Lower lobe of right lung (tissue), 2 donors: ENCODE measurements at places on chromosomes 16 and 17.

DNA sequence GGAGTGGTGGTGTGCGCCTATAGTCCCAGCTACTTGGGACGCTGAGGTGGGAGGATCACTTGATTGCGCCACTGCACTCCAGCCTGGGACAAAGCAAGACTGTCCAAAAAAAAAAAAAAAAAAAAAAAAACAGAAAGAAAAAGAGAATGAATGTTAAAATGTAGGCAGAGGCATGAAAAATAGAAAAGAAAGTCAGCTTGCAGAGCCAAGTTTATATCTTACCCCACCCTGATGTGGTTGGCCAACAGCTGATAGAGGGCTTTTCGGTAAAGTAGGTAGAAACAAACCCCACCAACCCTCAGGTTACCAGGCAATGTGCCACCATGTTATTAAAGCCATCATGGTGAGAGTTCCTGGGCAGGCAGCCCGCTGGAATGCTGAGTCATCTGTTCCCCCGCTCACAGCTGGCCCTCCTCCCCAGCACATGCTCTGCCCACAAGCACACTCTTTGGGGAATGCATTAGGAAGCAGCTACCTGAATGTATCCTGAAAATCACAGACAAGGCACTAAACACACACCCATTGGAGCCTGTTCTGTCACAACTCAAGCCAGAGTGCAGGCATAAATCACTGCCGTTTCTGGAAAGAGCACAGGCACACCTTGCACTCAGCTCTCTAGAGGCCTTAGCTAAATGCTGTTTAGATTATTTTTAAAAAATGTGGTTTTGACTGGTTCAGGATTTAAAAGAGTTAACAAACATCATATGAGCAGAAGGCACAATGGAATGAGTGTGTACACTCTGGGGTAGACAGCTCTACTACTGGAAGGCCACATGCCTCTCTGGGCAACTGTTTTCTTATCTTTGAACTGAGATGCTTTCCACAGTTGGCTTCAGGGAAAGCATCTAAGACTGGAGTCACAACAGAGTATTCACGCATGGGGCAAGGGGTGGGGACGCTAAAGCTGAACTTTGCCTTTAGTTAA lies 128.5 kb downstream of the PARN start:
- peak overlapping the region; percentile 43 for H3K27ac ChIP-seq
- H3K4me3 ChIP-seq, result no peak overlapping the region
- peaks cover 20% of the 10 kb centered on the region for H3K4me1 ChIP-seq
- H3K27me3 ChIP-seq, result no peaks in the 10 kb centered on the region
- peak; percentile 83 for DNase-seq

- H3K4me1 ChIP-seq, result peaks cover 19% of the 10 kb centered on the region
- peak overlapping the region; percentile 44 for H3K4me3 ChIP-seq
- DNase-seq, result no peak
- H3K36me3 ChIP-seq, result peaks cover 64% of the 10 kb centered on the region
- H3K27ac ChIP-seq, result peak overlapping the region; percentile 80
These were observed 387 bp downstream of the MRPL28 start for GRCh38 chr16:369866-370436.

- H3K4me1 ChIP-seq, result peaks cover 10% of the 10 kb centered on the region
- peak; percentile 76 for DNase-seq
- H3K36me3 ChIP-seq, result no peaks in the 10 kb centered on the region
- no peaks in the 10 kb centered on the region for H3K27me3 ChIP-seq
These were observed 23.9 kb upstream of the WSB1 start for GRCh38 chr17:27269974-27270373.

GRCh38 chr17:30807896-30808295 lies 16.6 kb downstream of the CRLF3 start:
- H3K27ac ChIP-seq, result no peak overlapping the region
- peaks cover 30% of the 10 kb centered on the region for H3K36me3 ChIP-seq
- H3K4me1 ChIP-seq, result peaks cover 48% of the 10 kb centered on the region
- H3K4me3 ChIP-seq, result no peak overlapping the region
- H3K27me3 ChIP-seq, result no peaks in the 10 kb centered on the region

GRCh38 chr17:65109990-65110680 lies 27.0 kb upstream of the RGS9 start:
- DNase-seq, result no peak
- no peaks in the 10 kb centered on the region for H3K36me3 ChIP-seq
- no peak overlapping the region for H3K27ac ChIP-seq
- H3K4me1 ChIP-seq, result peaks cover 16% of the 10 kb centered on the region

- no peak overlapping the region for H3K4me3 ChIP-seq
- peaks cover 36% of the 10 kb centered on the region for H3K4me1 ChIP-seq
- no peaks in the 10 kb centered on the region for H3K27me3 ChIP-seq
- H3K27ac ChIP-seq, result peak overlapping the region; percentile 47
- H3K36me3 ChIP-seq, result no peaks in the 10 kb centered on the region
- no peak for DNase-seq
These were observed 4.1 kb upstream of the SLC38A10 start for GRCh38 chr17:81298991-81299738.

DNA sequence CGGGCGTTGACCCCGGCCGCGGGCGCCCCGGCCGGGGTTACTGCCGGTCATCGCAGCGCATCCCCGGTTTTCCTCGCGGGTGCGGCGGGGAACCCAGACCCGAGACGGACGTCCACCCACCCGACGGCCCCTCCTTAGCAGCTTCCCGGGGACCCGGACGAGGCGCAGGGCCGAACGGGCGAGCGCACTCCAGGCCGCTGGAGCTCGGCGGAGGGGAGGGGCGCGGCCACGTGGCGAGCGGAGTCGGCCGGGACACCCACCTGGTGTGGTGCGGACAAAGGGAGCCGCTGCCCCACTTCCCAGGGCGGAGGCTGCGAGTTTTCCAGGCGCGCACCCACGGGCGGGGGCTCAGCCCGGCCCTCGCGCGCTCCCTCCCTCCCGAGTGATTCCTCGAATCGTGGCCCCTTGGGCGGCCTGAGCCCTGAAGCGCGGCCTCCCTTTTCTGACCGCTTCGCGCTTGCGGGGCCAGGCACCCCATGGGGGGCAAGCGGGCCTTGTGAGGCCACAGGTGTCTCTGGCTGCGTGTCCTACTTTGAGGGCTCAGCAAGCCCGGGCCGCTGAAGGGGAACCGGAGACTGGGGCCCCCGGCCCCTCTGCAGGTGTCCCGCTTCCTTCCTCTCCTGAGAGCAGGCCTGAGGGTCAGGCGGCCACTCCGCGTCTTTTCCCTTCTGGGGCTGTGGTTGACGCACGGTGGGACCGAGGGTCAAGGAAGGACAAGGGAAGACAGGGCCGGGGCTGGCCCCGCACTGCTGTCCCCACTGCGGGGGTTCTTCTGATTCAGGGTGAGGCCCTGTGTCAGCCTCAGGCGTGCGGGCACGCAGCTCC lies 1.1 kb upstream of the FASN start:
- H3K4me3 ChIP-seq, result peak overlapping the region; percentile 80
- DNase-seq, result no peak
- H3K27ac ChIP-seq, result peak overlapping the region; percentile 96
- peaks cover 23% of the 10 kb centered on the region for H3K36me3 ChIP-seq
- no peaks in the 10 kb centered on the region for H3K27me3 ChIP-seq

GRCh38 chr16:85036236-85037049 lies 8.8 kb downstream of the KIAA0513 start:
- no peaks in the 10 kb centered on the region for H3K27me3 ChIP-seq
- H3K36me3 ChIP-seq, result peaks cover 16% of the 10 kb centered on the region
- DNase-seq, result no peak
- no peak overlapping the region for H3K4me3 ChIP-seq

GRCh38 chr17:79982986-79983385 lies 52.7 kb downstream of the TBC1D16 start:
- no peak overlapping the region for H3K4me3 ChIP-seq
- peak; percentile 41 for DNase-seq
- peaks cover 1% of the 10 kb centered on the region for H3K36me3 ChIP-seq

- no peaks in the 10 kb centered on the region for H3K27me3 ChIP-seq
- no peak for DNase-seq
- no peak overlapping the region for H3K4me3 ChIP-seq
- H3K4me1 ChIP-seq, result peaks cover 6% of the 10 kb centered on the region
- H3K27ac ChIP-seq, result peak overlapping the region; percentile 25
- no peaks in the 10 kb centered on the region for H3K36me3 ChIP-seq
These were observed 45.4 kb downstream of the CLEC19A start for GRCh38 chr16:19330841-19331397.

DNA sequence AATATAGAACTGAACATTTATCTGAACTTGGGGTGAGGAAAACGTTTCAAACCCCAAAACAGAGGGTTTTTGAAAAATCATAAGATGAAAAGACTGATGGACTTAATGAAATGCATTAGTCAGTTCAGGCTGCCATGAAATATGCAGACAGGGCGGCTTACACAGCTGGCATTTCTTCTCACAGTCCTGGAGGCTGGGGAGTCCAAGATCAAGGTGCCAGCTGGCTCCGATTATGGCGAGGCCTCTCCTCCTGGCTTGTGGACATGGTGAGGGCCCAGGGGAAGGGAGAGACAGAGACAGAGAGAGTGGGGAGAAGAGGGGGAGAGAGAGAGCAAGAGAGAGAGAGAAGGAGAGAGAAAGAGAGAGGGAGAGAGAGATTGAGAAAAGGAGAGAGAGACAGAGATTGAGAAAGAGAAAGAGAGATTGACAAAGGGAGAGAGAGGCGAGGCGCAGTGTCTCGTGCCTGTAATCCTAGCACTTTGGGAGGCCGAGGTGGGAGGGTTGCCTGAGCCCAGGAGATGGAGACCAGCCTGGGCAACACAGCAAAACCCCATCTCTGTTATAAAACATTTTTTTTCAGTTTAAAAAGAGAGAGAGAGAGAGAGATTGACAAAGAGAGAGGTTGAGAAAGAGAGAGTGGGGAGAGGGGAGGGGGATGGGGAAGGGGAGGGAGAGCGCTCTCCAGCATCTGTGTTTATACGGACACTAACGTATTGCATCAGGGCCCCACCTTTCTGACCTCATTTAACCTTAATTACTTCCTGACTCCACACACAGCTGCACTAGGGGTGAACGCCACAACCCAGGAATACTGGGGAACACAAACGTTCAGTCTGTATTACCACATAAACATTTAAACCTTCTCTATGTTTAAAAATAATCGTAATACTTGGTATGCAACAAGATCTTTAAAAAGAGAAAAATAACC lies 24.6 kb upstream of the RPH3AL start:
- no peaks in the 10 kb centered on the region for H3K4me1 ChIP-seq
- H3K27me3 ChIP-seq, result no peaks in the 10 kb centered on the region
- DNase-seq, result no peak
- H3K4me3 ChIP-seq, result no peak overlapping the region

DNA sequence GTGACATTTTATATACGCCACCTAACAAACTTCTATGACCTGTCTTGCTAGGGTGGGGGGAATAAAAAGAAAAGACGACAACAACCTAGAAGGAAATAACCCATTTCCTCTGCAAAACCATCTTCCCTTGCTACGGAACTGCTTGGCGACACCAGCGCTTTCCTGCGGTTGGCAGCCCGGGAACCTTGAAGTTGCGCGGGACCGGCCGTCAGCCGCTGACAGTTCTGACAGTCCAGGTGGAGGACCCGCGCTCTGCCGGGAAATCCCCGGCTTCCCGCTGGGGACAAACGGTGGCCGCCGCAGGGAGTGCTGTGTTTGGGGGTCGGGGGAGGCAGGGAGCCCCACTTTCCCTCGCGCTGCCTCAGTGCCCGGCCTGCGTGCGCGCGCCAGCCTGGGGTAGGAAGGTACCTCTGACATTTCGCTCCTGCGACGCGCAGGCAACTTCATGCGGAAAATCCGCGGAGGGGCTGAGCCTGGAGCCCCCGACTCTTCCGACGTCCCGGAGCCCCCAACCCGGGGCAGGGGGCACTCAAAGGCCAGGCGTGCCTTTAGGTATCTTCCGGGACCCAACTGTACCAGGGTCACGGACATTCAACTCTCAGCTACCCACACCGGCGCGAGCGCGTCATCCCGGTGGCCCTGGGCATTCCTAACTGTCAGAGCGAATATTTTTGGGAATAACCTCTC lies 516 bp downstream of the SLC16A6 start:
- peak overlapping the region; percentile 63 for H3K4me3 ChIP-seq
- H3K27me3 ChIP-seq, result peaks cover 48% of the 10 kb centered on the region
- H3K27ac ChIP-seq, result peak overlapping the region; percentile 92

DNA sequence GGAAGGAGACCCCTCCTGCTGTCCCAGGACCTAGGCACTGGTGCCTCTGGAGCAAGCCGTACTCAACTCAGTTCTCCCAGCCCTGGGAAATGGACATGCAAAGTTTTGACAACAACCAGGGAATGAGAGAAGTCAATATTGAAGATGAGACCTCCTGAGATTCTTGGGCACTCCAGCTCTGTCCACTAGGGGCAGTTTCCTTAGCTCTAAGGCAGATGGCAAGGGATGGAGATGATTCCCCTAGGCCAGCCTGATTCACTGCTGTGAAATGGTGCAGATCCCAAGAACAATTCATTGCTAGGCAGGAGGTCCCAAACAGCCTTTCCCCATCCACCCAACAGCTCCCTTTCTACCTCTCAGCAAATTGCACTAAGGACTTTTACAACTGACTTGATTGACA lies 20.5 kb upstream of the SDR42E2 start:
- no peak overlapping the region for H3K27ac ChIP-seq
- H3K4me3 ChIP-seq, result no peak overlapping the region
- H3K4me1 ChIP-seq, result no peaks in the 10 kb centered on the region
- H3K36me3 ChIP-seq, result no peaks in the 10 kb centered on the region
- no peak for DNase-seq
- no peaks in the 10 kb centered on the region for H3K27me3 ChIP-seq

DNA sequence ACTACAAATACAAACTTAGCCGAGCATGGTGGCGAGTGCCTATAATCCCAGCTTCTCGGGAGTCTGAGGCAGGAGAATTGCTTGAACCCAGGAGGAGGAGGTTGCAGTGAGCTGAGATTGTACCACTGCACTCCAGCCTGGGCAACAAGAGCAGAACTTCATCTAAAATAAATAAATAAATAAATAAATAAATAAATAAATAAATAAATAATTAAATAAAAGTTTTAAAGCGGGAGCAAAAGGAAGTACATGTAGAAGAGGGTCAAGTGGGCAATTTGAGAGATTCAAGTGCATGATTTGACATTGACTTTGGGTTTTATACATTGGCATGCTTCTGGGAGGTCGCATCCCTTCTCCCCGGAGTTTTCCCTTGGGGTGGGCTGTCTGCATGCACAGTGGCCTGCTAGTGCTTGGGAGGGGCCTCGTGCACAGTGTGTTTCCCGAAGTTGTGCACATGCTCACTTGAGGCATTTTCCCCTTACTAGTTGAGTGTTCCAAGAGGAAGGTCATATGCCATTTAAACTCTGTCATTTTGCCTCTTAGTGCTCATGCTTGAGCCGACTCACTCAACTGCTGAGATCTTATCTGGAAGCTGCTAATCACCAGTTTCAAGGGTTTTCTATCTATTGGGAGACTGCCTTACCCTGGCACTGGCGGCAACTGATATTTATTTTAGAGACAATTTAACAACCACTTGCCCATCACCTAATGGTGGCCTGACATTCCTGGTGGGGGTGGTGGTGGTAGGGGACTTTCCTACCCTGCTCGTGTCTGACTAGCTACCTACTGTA lies 193.2 kb upstream of the MPHOSPH6 start:
- H3K27me3 ChIP-seq, result no peaks in the 10 kb centered on the region
- no peak overlapping the region for H3K4me3 ChIP-seq
- H3K4me1 ChIP-seq, result no peaks in the 10 kb centered on the region
- no peak for DNase-seq
